ENCODE measurements at places on chromosomes 2 and 18.
A peak's percentile ranks its signal among the peaks of the same experiment; 100 is the strongest.

DNA sequence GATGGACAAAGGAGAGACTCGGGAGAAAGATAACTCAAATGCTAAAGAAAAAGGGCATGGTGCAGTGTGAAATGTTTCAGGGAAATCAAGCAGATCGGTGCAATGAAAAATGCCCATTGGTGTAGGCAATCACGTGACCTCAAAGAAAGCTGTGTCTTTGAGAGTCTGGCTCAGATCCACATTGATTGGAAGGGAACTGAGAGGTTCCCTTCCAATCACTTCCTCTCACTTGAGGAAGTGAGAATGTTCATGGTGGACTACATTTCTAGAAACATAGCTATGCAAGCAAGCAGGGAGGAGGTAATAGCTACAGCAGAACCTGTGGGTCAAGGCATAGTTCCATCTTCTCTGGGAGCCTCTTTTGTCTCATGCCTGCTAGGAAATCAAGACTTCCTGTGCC lies 187.4 kb downstream of the LPIN1 start:
- DNase-seq = no peak

DNA sequence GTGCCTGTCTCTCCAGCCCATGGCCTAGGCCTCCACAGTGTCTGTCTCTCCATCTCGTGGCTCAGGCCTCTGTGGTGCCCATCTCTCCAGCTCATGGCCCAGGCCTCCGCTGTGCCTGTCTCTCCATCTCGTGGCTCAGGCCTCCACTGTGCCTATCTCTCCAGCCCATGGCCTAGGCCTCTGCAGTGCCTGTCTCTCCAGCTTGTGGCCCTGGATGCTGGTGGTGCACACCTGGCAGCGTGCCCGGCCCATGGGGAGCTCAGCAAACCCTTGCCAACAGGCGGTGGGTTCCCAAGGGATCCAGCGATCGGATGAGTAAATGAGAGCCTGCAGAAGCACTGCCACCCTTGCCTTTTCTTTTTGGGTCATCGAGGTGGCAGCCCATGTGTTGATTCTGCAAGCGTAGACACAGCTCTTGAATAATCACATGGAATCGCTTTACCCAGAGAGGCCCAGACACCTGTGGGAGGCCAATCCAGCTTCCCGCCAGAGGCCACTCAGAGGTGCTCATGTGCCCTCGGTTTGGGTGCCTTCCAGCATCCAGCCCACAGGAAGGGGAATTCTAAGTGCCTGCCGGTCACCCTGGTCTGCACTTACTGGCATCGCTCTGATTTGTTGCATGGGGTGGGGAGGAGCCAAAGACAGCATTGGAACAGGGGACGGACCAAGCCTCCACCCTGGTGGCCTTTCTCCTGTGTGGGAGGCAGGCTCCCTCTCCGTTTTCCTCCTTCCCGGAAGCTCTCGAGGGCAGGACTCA lies 101.8 kb upstream of the HDAC4 start:
- peak; percentile 84 for DNase-seq

DNA sequence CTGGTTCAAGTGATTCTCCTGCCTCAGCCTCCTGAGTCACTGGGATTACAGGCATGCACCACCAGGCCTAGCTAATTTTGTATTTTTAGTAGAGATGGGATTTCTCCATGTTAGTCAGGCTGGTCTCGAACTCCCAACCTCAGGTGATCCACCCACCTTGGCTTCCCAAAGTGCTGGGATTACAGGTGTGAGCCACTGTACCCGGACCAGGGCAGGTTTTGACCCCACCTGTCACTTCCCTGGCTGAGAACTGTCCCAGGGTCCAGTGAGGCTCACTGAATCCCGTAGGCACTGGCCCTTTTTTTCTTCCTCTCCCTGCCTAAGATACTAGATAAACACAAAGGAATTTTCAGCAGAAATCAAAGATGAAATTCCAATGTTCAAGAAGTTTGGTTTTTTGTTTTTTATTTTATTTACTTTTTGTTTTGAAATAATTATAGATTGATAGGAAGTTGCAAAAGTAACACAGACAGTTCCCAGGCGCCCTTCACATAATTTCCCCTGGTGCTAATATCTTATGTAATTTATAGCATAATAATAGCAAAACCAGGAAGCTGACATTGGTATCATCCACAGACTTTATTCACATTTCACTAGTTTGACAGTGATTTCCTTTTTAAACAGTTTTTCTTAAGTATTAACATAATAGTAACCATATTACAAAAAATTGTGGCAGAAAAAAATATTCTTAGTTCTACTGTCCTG lies 52.4 kb upstream of the B3GNT7 start:
- DNase-seq = no peak

DNA sequence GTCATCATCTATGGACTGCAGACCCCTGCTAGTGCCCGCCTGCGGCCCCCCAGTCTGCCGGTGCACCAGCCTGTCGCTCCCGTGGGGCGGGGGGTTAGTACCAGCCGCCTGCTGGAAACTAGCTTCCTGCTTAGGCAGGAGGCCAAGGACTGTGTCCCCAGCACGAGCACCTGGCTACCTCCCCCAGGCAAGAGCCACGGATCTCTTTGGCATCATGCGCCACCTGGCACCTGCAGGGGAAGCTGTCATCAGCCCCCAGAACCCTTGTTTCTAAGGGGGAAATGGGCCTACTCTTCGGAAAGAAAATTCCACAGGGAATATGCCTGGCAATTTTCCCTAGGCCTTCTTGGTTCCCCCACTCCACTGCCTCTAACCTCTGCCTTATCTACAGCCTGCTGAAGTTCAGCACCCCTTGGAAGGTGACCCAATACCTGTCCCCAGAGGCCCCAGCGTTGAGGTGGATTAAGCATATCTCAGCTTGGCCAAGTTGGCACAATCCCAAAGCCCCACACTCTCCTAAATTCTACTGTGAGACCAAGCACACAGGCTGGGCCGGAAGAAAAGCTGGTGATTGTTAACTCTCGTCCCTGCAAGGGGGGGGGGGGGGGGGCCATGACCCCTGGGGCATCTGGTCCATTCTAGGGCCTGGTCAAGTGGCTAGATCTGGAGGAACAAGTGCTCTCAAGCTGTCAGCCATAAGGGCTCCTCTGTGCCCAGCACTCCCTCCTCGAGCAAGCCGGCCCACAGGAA lies 62.0 kb upstream of the POMC start:
- DNase-seq = peak; percentile 37

DNA sequence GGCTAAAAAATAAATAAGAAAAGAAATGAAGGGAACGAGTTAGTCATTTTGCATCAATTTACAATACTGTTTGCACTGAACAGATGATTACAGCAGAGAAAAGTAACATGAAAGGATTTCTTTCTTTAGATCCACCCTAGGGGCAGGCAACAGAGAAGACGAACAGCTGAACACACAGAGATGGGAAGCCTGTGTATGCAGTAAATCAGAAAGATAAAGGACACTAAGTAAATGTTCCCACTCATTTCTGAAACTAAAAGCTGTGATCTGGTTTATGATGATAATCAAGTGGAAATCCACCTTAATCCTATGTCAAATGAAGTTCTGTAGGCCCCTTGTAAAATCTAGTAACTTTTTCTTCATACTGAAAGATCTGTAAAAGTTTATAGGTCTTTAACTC lies 54.2 kb downstream of the AKAIN1 start:
- DNase-seq = peak; percentile 0

DNA sequence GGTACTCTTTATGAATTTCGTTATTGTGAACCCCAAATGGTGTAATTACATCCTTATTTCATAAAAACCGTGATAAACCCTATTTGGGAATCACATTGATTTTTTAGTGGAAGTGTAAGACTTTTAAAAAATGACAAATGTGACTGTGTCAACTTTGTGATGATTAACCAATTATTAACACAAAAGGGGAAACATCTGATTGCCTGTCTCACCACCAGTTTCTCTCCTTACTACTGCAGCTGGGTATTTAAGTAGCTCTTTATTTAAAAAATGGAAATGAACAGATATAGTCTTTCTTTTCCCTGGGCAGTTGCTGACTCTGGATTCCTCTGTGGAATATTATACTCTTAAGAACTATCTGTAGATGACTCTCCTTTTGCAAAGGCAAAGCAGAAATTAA lies 11.6 kb upstream of the RPE start:
- DNase-seq = no peak

GRCh38 chr18:32368170-32368569 lies 102.5 kb downstream of the GAREM1 start:
- DNase-seq = no peak

- no peak for DNase-seq
Measured at GRCh38 chr2:31223026-31223425, 5.7 kb upstream of the CAPN14 start.

DNA sequence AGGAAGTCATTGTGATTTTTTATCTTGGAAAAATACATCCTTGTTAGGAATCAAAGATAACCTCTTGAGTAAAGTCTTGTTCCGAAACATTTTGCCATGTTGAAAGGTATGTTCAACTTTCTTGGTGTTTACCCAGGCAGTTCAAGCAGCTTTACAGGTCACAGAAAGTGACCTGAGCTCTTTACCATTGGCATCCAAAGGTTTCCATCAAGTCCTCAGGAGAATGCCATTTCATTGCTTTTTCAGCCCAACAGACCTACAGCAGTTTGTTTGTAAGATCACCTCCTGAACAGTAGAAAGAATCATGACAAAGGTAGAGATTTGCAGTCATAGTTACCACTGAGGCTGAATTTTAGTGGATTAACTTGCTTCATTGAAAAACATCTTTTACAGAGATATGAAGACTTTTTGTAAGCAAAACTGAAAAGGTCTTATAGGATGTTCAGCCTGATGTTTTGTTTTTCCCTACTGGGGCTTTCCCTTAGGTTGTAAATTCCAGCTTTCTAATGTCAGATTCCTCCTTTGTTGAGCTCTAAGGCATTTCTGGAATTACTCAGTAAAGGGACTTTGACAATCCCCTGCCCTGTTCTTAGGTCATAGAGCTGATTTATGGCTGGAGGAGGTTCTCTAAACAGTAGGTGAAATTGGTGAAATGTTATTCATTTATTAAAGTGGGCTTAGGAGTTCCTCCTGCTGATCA lies 236.8 kb upstream of the RBMS1 start:
- DNase-seq = no peak

- no peak for DNase-seq
Measured at GRCh38 chr2:239697399-239698164, 296.8 kb upstream of the HDAC4 start.

- no peak for DNase-seq
Measured at GRCh38 chr2:106299696-106300095, 105.6 kb upstream of the UXS1 start.

DNA sequence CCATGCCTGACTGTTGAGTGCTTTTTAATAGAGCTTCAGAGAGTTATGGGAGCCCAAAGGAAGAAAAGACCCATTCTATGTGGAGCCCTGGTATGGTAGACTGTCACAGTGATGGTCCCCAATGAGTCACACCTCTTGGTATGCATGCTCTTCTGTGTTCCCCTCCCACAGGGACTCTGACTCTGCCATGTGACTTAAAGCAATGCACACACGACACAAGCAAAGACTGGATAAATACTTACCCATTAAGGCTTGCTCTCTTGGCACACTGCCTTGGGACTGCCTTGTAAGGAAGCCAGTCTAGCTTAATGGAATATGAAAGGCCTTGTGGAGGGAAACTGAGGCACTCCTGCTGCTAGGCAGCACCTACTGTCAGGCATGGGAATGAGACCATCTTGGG lies 16.7 kb upstream of the DTNB start:
- no peak for DNase-seq

DNA sequence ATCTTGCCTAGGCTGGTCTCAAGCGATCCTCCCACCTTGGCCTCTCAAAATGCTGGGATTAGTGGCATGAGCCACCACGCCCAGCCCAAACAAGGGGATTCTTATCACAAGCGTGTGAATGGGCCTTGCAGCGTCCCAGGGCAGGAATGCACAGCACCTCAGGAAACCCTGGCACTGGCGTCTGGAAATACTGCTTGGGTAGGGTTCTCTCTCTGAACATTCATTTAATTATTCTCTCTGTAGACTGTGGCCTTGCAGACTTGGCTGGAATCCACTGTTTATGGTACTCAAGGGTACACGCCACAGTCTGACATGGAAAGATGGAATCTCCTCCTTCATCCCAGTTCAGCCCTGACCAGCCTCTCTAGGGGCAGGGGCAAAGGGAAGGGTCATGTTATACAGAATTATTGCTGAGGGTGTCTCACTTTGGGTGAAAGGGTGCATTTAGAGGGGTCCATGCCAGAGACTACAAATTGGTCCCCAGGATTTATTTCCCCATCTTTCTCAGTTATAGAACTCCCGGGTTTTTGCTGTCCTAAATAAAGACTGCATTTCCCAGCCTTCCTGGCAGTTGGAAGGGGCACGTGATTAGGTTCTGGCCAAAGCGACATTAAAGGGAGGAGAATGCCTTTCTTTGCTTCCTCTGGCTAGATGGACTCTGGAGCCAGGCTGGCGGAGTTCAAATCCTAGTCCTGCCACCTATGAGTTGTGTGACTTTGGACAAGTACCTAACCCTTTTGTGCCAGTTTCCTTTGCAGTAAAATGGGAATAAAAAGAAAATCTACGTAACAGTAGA lies 147.2 kb upstream of the HAAO start:
- no peak for DNase-seq

GRCh38 chr2:190637903-190638618 lies 10.8 kb upstream of the NAB1 start:
- no peak for DNase-seq

DNA sequence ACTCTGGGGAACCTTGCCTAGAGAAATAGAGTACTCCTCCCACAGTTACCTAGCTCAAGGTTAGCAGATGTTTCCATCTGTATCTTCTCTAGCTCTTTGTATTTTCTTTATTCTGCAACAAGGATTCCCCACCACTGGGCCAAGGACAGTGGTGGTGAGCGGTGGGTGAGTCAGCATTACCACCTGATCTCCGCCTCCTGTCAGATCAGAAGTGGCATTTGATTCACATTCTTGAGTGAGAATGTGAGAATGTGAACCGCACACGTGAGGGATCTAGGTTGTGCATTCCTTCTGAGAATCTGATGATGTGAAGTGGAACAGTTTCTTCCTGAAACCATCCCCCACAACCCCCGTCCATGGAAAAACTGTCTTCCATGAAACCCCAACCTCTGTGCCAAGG lies 9.0 kb downstream of the EPB41L3 start:
- no peak for DNase-seq

GRCh38 chr18:62938487-62938886 lies 223.1 kb downstream of the PHLPP1 start:
- DNase-seq = no peak

DNA sequence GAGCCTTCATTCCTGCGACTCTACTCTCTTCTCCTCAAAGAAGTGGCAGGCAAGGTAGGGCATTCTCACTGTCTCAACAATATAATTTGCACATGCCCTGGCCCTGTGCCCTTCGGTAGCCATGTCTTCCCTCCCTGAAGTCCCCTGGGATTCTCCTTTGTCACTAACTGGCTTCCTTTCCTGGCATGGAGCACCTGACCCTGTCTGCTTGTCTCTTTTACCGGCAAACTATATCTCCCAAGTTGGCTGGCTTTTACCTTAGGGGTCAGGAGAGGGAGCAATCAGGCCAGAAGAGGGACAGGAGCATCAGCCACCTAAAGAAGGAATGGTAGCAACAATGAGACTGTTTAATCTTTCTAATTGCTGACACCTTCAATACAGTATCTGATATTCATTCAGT lies 51.9 kb upstream of the RMDN2 start:
- no peak for DNase-seq

GRCh38 chr2:185990861-185991525 lies 252.4 kb downstream of the FSIP2 start:
- DNase-seq = no peak

All from NCI-H1092 (cell line).